ENCODE measurements at places on chromosomes 5 and 9.

GRCh38 chr5:174175716-174176268 is 130.3 kb downstream of the NSG2 start:
- DNase-seq = no peak

- no peak for DNase-seq
These were observed 7.9 kb downstream of the GABRP start for GRCh38 chr5:170791325-170791954.

DNA sequence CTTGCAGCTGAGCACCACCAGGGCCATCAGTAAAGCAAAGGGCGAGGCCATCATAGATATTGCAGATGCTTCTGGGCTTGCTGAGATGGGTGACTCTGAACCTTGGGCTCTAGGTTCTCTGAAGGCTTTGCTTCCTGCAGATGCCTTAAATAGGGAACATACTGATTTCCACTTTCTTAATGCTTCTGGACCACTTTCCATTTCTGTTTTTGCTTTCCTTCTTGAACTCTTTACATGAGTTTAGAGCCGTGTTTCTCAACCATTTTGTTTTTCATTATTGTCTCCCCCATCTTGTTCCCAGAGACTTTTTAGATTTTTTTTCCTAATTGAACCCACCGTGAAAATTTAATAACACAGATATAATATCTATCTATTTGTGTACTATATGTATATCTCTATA is at the start of gene IFNA13:
TSS of gene IFNA13 (minus strand) at position 101 of the 400 bp plus-strand sequence. CDS start at position 54, 47 bp downstream.
- no peak for DNase-seq

- DNase-seq = no peak
These were observed 8.0 kb upstream of the SPATA31D1 start for GRCh38 chr9:81980568-81980967.

- no peak for DNase-seq
These were observed 280.1 kb upstream of the PUM3 start for GRCh38 chr9:3124001-3124400.

DNA sequence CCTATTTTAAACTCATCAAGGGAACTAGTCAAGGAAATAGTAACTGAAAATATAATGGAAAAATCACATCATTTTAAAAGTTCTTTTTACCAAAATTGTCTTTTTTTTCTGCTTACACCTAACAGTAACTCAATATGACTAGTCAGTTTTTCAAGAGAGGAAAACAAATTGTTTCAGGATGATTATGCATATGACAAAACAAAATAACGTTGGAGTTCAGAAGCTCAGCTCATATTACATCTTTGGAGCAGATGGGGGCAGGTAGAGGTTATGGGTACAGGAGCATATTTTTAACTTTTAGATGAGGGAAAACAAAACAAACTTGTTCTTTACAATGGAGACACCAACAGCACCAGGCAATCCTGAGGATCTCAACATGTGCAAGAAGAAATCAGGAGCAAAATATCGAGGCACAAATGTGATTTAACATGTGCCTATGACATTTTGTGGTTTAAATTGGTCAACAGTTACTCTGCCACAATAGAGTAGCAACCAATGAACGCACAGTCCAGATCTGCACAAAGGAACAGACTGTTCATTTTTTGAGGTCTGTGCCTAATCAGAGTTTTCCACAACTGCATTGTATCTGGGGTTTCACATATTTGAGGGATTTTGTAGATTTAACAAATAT is 659.0 kb downstream of the ANXA1 start:
- no peak for DNase-seq

DNA sequence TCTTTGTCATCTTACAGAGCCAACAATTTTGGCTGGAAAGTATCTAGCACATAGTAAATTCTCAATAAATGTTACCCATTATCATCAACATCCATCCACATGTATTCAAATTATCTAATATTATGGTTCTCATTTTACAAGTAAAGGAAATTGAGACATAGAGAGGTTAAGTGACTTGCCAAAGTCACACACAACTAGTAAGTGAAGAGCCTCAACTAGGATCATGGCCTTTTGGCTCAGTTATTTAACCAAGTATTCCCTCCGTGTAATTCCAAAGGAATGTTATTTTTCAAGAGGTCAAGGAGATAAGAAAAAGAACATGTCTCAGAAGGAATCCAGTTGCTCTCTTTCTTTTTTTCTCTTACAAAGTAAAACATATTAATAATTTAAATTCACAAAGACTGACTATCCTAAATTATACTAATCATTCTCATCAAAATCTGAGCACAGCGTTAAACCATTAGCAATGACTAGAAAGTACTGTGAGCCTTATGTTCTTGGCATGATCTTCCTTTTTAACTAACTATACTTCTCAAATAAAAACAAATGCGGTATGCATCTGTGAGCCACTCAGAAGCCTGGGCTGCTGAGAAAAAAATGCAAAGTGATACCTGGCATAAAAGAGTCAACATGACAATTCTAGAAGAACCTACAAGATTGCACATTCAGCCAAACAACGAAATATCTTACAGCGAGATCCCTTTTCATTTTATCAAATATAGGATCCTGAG is 350.9 kb downstream of the GLIS3 start:
- no peak for DNase-seq

- no peak for DNase-seq
These were observed 13.2 kb downstream of the CMYA5 start for GRCh38 chr5:79702606-79703380.

GRCh38 chr5:12870872-12871539 is 966.8 kb upstream of the CTNND2 start:
- DNase-seq = no peak

DNA sequence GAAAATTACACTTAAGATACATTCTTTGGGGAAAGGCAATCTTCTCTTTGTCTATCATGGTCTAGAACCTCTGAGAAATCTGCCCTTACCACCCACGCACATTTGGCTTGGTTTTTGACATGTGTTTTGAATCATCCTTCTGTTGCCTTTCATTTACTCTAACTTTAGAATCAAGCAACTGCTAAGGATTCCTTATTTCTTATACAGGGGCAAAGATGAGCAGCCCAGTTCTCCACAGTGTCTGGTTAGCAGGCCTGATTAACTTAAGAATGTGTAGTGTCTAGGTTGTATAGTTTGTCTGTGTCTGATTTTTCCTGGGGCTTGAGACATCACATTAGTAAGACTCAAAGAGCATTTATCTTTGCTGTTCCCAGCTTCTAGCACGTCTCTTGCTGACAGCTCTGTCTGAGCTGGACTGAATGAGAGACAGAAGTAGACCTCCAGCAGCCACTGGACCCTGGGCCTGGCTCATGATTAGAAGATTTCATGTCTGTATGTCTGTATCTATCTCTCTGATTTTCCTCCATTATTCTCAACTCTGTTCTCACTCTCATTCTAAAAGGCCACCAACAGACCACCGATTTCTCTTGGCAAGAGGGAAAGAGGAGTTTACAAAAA is 31.8 kb upstream of the PCA3 start:
- DNase-seq = no peak

GRCh38 chr5:3006526-3006925 is 255.0 kb upstream of the IRX2 start:
- DNase-seq = no peak

- peak; percentile 10 for DNase-seq
These were observed 6.1 kb upstream of the COL5A1 start for GRCh38 chr9:134635351-134636148.

DNA sequence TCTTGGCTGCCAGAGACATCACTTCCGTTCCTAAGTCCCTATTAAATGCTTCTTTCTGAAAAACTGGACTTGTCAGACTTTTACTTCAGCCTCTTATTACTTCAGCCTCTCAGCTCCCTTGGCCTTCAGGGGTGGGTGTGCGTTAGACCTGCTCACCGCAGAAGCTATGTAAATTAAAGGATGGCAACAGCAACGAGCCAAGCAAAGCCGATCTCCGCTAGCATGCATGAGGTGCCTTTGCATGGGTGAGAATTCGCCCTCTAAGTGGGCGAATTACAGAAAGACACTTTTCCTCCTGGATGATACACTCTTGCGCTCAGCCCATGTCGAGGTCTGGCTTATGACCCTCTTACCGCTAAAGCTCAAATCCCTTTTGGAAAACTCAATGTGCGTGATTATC is 10.9 kb upstream of the IL3 start:
- DNase-seq = no peak

- no peak for DNase-seq
These were observed 94.2 kb upstream of the VCAN start for GRCh38 chr5:83377131-83377865.

DNA sequence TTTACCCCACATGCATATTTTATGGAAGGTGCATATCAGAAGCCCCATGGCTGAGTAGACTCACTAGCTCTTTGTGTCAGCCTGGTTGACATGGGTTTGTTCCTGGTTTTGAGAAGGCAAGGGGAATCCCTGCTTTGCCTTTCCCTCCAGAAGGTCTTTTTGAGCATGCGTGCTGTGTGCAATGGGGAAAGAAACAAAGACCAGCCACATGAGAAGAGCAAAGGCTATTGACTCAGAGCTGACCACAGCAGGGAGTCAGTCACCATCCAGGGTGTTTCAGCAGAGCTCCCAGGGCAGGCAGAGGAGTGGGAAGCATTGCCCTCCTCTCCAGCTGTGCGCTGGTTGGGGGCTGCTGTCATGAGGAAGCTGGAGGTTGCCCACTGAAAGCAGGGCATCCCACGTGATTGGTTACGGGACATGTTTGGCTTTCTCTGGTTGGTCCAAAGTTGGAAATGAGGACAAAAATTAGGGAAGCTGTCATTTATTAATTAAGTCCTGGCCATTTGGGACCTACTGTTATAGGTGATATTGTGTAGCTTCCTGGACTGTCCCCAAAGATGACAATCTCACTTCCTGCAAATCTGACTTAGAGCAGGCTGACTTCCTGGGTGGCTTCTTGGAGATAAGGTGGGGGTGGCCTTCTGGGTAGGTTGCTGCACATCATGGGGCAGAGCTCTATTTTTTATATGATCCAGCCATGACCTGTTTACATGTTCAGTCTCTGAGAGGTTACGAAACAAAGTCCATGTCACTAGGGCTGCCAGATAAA is 48.9 kb upstream of the TDRD7 start:
- no peak for DNase-seq

- no peak for DNase-seq
These were observed 136.7 kb upstream of the MOCS2 start for GRCh38 chr5:53246042-53246836.

- DNase-seq = no peak
These were observed 11.0 kb downstream of the CEP120 start for GRCh38 chr5:123412206-123412605.

- DNase-seq = no peak
These were observed 157.6 kb downstream of the TTC39B start for GRCh38 chr9:15149450-15149849.

GRCh38 chr9:92829420-92829819 is 48.4 kb downstream of the ZNF484 start:
- DNase-seq = no peak

DNA sequence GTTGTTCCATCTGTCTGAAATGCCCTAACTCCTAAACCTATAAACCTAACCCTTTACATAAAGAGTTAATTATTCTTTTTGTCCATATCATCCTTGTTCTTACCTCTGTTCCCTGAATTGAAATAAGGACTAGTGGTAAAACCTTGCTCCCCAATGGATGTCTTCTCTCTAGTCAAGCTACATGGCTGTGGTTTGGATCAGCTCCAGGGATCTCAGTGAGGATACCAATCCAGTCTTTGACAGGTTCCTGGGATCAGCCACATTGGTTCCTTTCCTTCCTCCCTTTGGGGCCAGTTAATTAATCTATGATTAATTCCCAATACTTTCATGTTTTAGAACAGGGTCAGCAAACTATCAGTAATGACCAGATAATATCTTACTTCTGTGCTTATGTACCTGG is 151.6 kb downstream of the SIL1 start:
- DNase-seq = no peak

- DNase-seq = no peak
These were observed 91.2 kb downstream of the PAX5 start for GRCh38 chr9:36942891-36943290.

DNA sequence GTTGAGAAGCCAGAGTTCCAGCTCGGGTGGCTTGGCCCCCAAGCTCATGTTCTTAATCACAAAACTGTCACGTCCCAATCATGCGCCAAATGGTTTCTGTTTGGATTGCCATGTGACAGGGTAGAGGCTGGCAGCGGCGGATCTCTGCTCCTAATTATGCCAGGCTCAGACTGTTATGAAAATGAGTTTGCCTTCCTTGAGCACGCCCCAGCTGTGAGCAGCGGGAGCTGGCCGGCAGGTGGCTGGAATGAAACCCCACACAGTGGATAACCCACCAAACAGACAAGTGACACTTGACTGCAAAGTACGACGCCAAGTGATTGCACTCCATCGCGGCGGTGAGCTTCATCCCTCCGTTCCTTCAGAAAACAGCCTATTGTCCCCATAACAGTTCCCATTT is 75.4 kb downstream of the CFAP77 start:
- DNase-seq = no peak

GRCh38 chr9:108024604-108025003 is 535.0 kb upstream of the KLF4 start:
- no peak for DNase-seq

DNA sequence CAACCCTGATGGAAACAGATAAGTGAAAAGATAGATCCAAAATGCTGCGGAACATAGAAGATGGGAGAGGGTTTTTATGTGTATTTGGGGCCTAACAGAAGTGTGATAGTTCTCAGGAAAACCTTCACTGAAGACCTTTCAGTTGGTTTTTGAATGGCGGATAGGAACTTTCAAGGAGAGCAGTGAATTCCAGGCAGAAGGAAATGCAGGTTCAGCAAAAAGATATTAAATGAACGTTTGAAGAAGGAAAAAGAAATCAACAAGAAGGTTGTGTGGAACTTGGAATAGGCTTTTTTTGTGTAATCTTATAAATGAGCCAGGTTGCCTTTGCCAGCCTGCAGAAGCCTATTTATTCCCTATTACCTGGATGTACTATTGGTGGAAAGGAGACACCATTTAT is 2.1 kb downstream of the PPIP5K2 start:
- no peak for DNase-seq

DNA sequence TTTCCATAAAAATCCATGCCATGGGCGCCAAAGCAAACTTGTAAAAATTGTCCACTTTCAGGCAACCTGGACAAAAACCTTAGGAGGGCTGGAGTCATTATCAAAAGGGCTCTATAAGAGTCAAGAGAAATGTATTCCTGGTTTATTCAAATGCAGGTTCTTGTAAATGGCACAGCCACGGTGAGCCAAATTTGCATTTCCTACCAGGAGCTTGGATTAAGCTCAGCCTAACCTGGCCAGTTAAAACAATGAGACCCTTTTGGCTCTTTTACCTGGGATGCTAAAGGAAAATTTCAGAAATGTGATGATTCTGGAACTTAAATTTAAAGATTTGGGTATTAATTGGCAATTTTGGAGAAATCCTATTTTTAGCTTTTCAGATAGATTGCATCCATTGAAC is 8.9 kb upstream of the ZNF474 start:
- DNase-seq = no peak

- no peak for DNase-seq
These were observed 219.3 kb downstream of the SMARCA2 start for GRCh38 chr9:2234371-2234893.

DNA sequence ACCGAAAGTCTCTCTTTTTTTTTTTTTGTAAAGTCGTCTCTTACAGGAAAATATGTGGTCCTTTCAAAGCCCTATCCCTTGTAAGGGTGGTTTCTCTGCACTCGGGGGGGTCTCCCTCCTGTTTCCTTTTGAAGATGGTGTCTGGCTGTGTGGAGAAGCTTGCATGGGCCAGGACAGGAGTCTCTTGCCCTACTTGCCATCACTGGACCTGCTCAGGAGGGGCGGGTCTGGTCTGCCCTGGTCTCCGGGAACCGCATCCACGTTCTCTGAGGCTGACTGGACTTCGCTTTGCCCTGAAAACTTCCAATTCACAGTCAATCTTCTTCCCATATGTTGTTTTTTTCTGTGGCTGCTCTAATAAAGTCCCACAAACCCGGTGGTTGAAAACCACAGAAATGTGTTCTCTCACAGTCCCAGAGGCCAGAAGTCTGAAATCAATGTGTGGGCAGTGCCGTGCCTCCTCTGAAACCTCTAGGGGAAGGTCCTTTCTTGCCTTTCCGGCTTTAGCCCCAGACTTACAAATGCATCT is 92.9 kb upstream of the IER5L start:
- peak; percentile 6 for DNase-seq
